ENCODE measurements at places on chromosomes 4 and X. TPM values are rescaled to one million over a fixed set of nuclear protein-coding genes. Genes with fewer than 3 reads are reported as not detected.
A peak's percentile ranks its signal among the peaks of the same experiment; 100 is the strongest.

Gene DDX60
- 7.8 TPM for total RNA-seq

Gene HEPH
- 168 TPM for total RNA-seq

Gene GAGE10
- not detected for total RNA-seq

Gene CXCL8
- not detected for total RNA-seq

- no peaks in the 10 kb centered on the region for H3K4me1 ChIP-seq
- H3K27ac ChIP-seq = no peak overlapping the region
- H3K36me3 ChIP-seq = no peaks in the 10 kb centered on the region
Measured at GRCh38 chr4:185479507-185479971, 8.0 kb upstream of the CCDC110 start.

DNA sequence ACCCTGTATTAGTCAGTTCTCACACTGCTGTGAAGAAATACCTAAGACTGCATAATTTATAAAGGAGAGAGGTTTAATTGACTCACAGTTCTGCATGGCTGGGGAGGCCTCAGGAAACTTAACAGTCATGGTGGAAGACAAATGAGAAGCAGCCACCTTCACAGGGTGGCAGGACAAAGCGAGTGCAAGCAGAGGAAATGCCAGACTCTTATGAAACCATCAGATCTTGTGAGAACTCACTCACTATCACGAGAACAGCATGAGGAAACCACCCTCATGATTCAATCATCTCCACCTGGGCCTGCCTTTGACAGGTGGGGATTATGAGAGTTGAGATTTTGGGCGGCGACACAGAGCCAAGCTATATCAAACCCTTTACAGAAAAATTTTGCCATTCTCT, 722.4 kb downstream of the RAB28 start:
- H3K4me1 ChIP-seq = no peaks in the 10 kb centered on the region
- no peaks in the 10 kb centered on the region for H3K27me3 ChIP-seq
- DNase-seq = no peak
- H3K36me3 ChIP-seq = no peaks in the 10 kb centered on the region

GRCh38 chrX:115966920-115967319, 203.6 kb upstream of the AGTR2 start:
- DNase-seq = peak; percentile 22
- H3K27ac ChIP-seq = no peak overlapping the region
- H3K27me3 ChIP-seq = no peaks in the 10 kb centered on the region
- H3K36me3 ChIP-seq = peaks cover 5% of the 10 kb centered on the region
- no peaks in the 10 kb centered on the region for H3K4me1 ChIP-seq

DNA sequence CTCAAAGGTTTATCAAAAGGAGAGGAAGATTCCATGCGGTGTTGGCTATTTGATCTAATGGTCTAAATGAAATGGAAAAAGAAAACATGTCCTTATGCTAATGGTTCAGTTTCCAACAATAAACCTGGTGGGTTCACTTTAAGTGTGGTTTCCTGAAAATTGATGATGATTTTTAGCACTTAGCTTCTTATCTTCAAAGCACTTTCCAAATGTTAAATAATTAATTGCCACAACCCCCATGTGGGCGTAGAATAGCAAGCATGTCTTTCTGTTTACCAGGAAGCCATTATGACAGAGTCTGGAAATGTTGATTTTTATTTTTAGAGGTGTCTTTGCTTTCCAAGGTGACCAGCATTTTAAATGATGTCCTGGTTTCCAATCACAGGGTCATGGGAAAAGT, 134.8 kb upstream of the SLC4A4 start:
- H3K27ac ChIP-seq = no peak overlapping the region
- no peak for DNase-seq
- H3K36me3 ChIP-seq = no peaks in the 10 kb centered on the region
- no peaks in the 10 kb centered on the region for H3K4me1 ChIP-seq

DNA sequence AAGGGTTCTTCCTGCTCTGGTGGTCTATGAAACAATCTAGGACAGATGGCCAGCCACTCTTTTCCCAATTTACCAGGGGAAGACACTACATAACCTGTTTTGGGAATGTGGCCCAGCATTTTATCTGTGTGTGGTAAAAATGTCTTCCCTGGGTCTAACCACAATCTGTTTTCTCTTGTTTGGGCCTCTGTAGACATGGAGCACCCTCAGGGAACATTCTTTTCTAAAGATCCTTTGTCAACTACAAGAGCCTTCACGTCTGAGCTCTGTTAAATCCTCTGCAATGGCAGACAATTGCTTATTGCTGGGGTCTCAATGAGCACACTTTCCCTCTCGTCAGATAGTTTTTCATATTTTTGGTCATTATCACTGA, 35.5 kb downstream of the PLAC1 start:
- H3K27me3 ChIP-seq = no peaks in the 10 kb centered on the region
- H3K4me3 ChIP-seq = no peak overlapping the region
- no peaks in the 10 kb centered on the region for H3K36me3 ChIP-seq
- DNase-seq = no peak
- H3K27ac ChIP-seq = no peak overlapping the region
- H3K4me1 ChIP-seq = no peaks in the 10 kb centered on the region

DNA sequence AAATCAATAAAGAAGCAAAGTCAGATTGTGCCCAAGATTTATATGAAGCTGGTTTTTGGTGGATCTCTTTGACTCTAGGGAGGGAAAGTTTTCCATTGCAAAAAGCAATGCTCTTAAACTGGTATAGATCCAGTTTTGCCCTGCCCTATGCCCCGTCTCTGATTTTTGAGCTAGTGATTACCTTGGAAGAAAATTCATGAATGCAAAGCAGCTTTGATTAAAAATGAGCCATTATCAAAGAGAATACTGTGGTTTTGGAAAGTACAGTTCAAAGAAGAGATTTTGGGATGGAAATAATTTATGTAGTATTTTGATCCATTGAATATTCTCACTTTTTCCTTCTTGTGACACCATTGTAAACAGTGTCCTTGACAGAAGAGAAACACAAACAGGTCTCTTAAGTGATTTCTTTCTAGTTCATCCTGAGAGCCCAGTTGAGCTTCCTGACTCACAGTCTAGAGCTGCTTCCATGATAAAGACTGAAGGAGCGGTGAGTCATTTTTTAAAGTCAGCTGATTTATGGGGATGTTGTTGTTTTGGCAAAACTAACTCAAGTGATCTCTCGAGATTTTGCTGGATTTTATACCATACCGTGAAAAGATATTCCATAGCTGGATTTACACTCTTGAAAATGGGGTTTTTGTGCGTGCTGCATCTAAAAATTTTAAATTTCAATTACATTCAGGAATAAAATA, 76.7 kb downstream of the AFF1 start:
- peaks cover 49% of the 10 kb centered on the region for H3K4me1 ChIP-seq
- no peak overlapping the region for H3K4me3 ChIP-seq
- H3K27me3 ChIP-seq = no peaks in the 10 kb centered on the region
- no peaks in the 10 kb centered on the region for H3K36me3 ChIP-seq

- no peak overlapping the region for H3K4me3 ChIP-seq
- DNase-seq = no peak
- no peaks in the 10 kb centered on the region for H3K4me1 ChIP-seq
- no peak overlapping the region for H3K27ac ChIP-seq
- no peaks in the 10 kb centered on the region for H3K36me3 ChIP-seq
Measured at GRCh38 chrX:1542994-1543725, 6.2 kb upstream of the P2RY8 start.

- no peak overlapping the region for H3K4me3 ChIP-seq
- H3K4me1 ChIP-seq = no peaks in the 10 kb centered on the region
- H3K27ac ChIP-seq = no peak overlapping the region
- no peak for DNase-seq
- H3K36me3 ChIP-seq = no peaks in the 10 kb centered on the region
Measured at GRCh38 chr4:169282429-169283113, 11.8 kb upstream of the SH3RF1 start.

GRCh38 chr4:182370491-182370890, 127.3 kb downstream of the TENM3 start:
- H3K4me1 ChIP-seq = peaks cover 5% of the 10 kb centered on the region
- no peaks in the 10 kb centered on the region for H3K27me3 ChIP-seq
- no peaks in the 10 kb centered on the region for H3K36me3 ChIP-seq
- no peak overlapping the region for H3K27ac ChIP-seq
- H3K4me3 ChIP-seq = no peak overlapping the region
- DNase-seq = no peak
